Left forelimb (tissue), 1 donor: ENCODE measurements at places on chromosomes 5 and 9.

DNA sequence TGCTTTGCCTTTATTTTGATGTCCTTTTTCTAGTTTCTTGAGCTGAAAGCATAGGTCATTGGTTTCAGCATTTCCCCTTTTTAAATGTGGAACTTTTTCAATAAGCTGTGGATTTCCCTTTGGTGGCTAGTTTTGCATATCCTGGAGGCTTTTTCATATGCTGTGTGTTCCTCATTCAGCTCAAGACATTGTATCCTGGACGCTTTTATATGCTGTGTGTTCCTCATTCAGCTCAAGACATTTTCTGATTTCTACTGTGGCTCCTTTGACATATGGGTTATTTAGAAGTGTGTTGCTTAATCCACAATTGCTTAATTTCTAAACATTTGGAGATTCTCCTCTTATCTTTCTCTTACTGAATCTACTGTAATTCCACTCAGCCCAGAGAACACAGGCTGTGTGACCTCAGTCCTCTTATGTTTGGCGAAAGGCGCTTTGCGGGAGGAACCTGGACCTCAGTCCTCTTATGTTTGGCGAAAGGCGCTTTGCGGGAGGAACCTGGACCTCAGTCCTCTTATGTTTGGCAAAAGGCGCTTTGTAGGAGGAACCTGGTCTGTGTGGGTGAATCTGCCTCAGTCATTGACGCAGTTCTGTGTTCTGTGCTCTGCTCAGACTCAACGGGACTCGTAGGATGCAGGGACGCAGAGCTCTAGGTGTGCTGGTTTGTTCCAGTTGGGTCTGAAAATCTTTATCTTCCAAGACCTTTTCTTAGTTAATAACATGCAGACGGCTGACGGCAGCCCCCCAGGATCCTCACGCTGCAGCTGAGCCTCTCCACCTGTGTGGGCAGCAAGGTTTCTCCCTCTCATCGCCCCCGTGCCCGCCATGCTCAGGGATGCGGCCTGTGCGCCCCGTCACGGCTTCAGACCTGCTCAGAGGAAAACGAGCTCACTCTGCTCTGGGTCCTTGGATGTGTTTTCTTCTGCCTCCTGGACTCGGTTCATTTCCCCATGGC is 6.0 kb upstream of the SLC9A3 start:
- no peak for DNase-seq

DNA sequence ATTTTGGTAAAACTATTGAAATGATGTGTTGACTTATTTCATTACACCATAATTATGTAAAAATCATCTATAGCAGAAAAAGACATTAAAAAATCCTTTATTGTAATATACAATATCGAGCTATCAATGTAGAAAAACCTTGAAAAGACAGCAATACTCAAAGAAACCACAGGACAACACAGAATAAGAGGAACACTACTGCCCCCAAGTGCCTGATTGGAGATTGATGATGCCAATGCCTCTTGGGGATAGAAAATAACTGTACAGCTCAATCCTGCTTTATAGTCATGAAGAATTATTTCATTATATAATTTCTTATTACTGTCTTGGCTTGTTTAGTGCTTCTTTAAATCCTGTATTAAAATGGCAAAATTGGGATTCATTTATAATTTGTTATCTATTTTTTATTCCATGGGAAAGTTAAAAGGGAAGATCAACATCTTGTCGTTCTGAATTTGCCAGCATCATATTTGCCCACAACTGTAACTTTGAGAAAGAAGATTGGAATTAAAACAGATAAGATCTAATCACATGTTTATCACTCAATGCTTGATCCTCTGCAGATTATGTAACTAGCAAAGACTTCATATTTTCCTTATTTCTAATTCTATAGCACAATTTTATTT is 337.5 kb downstream of the CDH9 start:
- no peak for DNase-seq

- no peak for DNase-seq
These were observed 234.7 kb downstream of the NMUR2 start for GRCh38 chr5:152170350-152170749.

- peak; percentile 44 for DNase-seq
These were observed 58.8 kb upstream of the ANGPTL2 start for GRCh38 chr9:127181315-127181580.

DNA sequence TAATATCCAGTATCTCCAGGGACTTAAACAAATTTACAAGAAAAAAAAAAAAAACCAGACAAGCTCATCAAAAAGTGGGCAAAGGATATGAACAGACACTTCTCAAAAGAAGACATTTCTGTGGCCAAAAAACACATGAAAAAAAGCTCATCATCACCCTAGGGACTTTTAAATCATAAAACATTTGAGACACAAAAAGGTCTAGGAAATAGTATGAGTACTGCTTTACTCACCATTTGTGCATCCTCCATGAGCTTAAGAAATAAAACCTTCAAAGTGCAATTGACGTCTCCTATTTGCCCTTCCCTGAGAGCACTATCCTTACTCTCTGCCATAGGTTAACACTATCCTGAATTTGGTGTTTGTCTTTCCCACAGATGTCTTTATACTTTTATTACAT is 193.7 kb upstream of the NREP start:
- no peak for DNase-seq

- DNase-seq = no peak
These were observed 13.5 kb upstream of the FREM1 start for GRCh38 chr9:14923701-14924100.
